Stimulated activated CD4-positive, alpha-beta T cell treated with anti-CD3 and anti-CD28 coated beads, TNF-alpha, amount 100 ng/mL, for 24 hours (primary cell): ENCODE measurements at places on chromosomes 2 and 18.

DNA sequence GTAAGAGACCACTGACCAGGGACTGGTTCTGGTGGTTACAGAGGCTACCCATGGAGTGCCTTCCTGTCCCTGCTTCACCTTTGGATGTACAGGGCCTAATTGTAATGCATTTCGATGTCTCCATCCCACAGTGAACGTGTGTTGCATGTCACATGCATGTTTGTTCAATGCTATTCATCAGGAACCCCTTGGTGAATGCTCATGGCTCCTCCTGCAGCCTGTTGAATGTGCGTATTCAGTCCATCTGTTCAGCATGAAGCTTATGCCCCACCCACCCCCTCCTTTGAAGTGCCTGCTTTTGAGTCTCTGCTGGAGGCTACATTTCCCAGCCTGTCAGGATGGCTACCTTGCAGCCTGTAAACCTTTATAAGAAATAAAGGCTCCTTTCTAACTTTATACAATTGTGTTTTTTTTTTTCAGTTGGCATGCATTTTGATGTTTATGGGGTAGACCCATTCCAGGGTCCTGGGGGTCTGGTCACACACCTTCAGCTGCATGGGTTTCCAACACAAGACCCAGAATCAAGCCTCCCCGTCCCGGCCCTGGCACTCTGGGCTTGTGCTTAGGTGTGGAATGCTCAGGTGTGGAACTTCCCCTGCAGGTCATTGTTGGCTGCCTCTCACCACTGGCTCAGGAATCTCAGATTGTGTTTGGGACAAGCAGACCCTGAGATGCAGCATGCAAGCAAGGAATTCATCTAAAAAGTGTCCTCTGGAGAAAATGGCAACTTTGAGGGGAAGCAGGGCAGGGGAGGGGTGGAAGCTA, 238.8 kb upstream of the HDAC4 start:
- no peak for DNase-seq

- no peak for DNase-seq
Measured at GRCh38 chr2:118403658-118404451, 315.6 kb downstream of the INSIG2 start.

- DNase-seq, result no peak
Measured at GRCh38 chr2:137938204-137938603, 26.1 kb upstream of the HNMT start.

- no peak for DNase-seq
Measured at GRCh38 chr2:227608561-227609338, 5.9 kb downstream of the SCYGR3 start.

DNA sequence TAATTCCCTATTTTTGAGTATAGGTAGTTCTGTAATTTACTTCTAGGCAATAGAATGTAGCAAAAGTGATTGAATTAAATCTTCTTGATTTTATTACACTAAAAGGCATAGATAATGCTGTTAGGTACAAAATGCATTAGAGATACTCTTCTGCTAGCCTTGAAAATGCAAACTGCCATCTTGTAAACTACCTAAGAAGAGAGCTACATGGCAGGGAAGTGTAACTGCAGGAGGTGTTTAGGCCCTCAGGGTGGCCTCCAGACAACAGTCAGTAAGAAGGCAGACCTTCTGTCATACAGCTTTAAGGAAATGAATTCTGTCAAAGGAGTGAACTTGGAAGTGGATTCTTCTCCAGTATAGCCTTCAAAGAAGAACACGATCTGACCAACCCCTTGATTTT, 1396.8 kb upstream of the SLC39A10 start:
- no peak for DNase-seq
